ENCODE measurements at places on chromosomes 5 and 9.

GRCh38 chr9:20226345-20226744 is 396.0 kb downstream of the MLLT3 start:
- DNase-seq: no peak

DNA sequence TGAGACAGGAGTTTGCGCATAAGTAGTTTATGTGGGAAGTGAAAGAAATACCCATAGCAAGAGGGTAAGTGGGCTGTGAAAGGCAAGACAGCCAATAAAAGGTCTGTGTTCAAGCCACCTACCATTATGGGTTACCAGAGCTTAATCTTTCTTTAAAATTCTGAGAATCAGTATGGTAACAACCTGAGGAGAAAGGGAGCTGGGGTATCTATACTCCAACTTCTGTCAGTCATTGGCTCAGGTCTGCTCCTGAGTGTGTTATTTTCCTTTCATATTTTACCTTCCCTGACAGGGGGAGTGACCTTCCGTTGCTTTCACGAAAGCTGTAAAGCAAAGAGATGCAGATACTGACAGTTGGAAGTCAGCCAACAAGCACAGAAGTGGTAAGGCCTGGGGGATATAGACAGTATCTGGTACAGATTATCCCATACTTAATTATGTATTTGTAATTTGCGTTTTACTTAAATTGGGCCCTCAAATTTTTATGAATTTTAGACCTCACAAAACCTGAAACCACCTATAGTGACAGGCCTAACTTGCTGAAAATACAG is 233.4 kb downstream of the RAB3C start:
- DNase-seq: no peak

GRCh38 chr9:13568405-13568804 is 288.9 kb upstream of the MPDZ start:
- DNase-seq: no peak

DNA sequence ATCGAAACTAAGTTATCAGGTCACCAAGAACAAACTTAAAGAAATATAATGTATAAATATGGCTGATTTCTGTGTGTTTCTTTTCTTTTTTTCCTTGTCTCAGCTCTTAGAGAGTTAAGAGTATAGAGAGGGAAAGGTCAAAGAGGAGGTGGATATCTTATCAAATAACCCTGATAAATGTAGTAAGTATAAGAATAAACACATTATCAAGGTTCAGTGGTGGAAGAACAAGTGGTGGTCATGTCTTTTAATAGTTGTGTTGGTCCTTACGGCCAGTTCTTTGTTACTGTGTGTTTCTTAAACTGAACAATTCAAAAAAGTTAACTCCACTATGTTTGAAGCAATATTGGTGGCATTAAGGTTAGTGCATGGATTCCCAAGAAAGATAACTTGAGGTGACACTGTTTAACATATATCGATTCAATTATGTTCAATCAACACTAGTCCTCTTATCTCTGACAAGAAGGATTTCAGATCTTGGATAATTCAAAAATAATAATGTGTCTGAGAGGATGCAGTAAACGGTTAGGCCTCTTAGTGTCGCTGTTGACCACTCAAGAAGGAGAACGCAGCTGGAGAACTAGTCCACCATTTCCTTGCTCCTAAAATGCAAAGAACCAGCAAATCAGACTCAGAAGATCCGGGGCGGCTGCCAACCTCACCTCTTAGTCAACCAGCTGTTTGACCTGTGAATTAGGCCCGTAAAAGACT is at the start of gene PCDHGA3:
Gene PCDHGA3 (plus strand): TSS at position 588 of the 711 bp plus-strand sequence. CDS start 205 bp downstream, outside the sequence.
- DNase-seq: peak; percentile 62

Data from EH (cell line).